SW 1271 (cell line): ENCODE measurements at places on chromosomes 7 and 10.

- DNase-seq = no peak
Measured at GRCh38 chr7:88437132-88437531, 130.4 kb upstream of the STEAP4 start.

DNA sequence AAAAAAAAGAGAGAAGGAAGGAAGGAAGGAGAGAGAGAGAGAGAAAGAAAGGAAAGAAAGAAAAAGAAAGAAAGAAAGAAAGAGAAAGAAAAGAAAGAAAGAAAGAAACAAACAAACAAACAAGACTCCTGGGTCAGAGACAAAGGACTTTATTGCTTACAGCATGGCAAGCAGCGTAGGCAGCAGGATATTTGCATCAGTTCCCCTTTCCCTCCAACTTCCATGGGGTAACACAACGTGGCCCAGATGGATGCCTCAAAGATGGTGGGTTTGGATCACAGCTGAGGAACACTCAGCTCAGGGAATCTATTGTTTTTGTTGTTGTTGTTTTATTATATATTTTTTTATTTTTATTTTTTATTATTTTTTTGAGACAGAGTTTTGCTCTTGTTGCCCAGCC lies 128.5 kb upstream of the VKORC1L1 start:
- no peak for DNase-seq

GRCh38 chr10:3619241-3619640 lies 165.8 kb downstream of the KLF6 start:
- DNase-seq = no peak

GRCh38 chr7:22980422-22980821 lies 33.5 kb downstream of the HYCC1 start:
- peak; percentile 31 for DNase-seq

DNA sequence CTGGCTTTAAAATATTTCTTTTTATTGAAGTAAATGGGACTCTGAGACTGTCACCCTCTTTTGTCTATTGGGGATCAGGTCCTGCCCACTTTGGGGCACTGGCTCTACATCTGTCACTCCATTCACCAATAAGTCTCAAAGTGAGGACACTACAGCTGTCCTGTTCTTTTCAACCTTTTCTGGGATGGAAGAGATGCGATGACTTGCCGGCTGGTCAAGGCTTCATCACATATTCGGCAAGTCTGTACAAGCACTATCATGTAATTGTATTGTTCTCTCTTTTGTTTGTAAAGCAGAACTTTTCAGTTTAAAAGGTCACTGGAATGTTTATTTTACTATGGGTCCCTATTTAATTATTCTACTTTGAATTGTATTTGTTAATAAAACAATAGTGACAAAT lies 17.7 kb upstream of the SP8 start:
- DNase-seq = no peak

DNA sequence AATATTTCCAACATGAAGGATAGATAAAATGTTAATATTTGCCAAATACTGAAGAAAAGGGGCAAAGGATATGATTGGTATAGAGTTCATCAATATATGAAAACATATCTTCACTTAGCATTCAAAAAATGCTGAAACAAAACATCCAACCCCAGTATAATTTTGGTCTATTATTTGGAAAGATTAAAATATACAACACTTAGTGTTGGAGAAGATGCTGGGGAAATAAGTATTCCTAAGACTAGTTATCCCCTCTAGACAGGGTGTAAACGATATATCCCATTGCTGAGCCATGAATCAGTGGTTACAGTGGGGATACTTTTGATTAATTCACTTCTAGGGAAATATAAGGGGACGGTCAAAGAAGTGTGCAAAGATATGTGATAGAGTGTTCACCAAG lies 187.3 kb upstream of the IMMP2L start:
- DNase-seq = no peak

GRCh38 chr10:96387601-96388000 lies 28.8 kb upstream of the OPALIN start:
- no peak for DNase-seq

DNA sequence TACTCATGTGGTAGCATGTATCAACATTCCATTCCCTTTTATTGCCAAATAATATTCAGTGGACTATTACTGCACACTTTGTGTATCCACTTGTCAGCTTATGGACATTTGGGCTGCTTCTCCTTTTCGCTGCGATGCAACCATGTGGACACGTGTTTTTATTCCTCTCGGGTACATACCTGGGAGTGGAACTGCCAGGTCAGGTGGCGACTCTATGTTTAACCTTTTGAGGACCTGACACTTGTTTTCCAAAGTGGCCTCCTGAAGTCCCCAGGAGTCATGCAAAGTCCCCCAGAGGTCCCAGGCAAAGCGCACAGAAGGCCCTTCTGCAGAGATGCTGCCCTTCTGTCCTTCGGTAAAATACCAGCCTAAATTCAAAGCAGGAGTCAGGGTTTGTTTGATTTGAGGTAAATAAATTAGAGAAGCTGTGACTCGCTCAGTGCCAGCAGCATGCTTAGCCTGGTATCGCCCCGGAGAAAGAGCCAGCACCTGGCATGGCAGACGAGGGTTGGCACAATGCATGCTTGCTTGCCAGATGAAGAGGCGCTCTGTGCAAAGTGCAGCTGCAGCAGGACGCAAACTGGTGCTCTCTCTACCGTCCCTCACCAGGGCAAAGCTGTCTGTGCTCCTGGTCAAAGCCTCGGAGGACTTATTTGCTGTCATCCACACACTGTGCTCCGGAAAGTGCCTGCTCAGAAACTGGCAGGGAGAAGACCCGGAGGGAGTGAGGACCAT lies 37.8 kb downstream of the HIPK2 start:
- DNase-seq = no peak

DNA sequence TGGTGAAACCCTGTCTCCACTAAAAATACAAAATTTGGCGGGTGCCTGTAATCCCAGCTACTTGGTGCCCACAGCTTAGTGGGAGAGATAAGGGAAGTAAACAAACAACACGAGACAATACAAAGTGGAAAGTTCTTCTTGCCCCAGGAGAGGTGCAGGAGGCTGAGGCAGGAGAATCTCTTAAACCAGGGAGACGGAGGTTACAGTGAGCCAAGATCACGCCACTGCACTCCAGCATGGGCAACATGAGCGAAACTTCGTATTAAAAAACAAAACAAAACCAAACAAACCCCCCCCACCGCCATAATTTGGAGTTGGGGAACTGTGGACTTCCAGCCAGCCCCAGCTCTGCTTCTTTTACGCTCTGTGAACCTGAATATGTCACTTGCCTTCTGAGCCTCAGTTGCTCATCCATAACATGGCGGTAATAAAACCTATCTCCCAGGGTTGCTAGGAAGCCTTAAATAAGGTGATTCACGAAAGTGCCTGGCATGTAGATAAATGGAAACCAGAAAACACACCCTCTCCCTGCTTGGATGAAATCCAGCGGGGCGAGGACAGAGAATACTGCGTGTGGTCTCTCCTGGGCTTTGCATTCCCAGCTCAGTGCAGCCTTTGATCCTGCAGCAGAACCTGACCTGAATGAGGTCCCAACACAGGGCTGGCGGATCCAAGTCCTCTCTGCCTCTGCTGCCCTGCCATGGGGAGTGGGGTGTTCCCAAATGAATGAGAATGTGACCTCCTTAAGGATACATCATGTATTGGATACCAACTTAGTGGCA lies 10.2 kb downstream of the MLXIPL start:
- DNase-seq = no peak

GRCh38 chr7:99898836-99899235 lies 20.5 kb downstream of the TRIM4 start:
- no peak for DNase-seq

DNA sequence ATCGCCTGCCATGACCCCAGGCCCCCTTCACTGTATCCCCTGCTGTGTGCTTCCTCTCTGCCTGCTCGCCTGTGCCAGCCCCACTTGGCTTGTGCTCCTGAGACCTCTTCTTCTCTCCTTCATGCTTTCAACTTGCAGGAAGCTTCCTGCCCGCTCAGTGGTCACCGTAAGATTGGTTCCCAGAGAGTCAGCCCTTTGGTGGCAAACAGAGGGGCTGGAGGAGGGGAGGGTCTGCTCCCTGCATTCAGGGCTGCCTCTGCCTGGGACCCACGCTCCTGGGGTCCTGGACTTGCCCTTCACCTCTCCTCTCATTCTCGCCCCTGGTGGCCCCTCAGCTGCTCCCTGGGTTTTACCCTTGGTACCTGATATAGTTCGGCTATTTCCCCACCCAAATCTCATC lies 45.8 kb upstream of the ZNF32 start:
- DNase-seq = no peak

DNA sequence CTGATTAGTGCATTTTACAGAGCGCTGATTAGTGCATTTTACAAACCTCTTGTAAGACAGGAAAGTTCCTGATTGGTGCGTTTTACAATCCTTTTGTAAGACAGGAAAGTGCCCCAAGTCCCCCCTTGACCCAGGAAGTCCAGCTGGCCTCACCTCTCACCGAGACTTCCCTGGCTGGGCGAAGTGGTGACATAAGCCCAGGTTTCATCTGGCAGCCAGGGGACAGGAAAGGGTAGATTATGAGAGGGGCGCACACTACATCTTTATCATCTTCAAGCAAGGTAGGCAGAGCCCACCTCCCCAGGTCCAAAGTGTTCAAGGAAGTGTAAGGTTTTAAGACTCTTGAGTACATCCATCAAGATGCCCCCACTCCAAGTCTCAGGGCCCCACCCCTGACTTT lies 5.5 kb upstream of the GDF10 start:
- DNase-seq = no peak

- DNase-seq = no peak
Measured at GRCh38 chr7:114718861-114719260, 203.0 kb upstream of the MDFIC start.

DNA sequence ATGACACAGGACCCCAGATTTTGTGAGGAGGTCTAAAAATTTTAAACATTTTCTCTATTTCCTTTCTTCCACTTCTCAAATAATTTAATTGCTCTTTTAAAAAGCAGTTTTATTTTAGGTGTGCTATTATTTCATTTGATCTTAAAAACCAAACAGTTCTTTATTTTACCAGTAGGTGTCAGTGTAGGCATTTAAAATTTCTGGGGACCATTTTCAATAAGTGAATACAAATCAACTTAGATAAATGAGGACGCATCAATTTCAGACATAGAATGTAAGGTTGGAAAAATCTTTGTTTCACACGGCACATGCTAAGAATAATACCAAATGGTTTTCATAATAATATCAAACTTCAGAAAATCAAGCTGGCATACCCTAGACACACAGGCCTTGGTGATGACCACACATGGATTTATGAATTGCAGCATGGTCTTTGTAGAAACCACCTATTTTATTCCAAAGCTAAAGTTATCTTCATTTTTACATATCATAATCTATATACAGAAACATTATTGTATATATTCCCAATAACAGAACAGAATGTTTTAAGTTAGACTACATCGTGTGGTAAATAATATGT lies 127.6 kb upstream of the SLC26A5 start:
- DNase-seq = peak; percentile 29

DNA sequence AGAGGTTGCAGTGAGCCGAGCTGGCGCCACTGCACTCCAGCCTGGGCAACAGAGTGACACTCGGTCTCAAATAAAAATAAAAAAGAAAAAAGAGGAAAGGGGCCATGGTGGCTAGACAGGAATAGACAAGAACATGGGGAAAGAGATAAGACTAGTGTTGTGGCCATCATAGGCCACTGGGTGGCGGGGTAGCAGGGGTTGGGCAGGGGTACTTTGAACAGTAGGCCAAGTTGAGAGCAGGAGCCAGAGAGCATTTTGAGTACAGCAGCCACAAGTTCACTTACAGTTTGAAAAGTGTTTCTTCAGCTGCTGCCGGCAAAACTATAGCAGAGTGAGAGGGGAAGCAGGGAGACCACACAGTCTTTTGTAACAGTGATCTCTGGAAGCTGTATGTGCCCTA lies 656.0 kb downstream of the CNTNAP2 start:
- DNase-seq = no peak

- no peak for DNase-seq
Measured at GRCh38 chr10:84541289-84541637, 212.9 kb downstream of the CCSER2 start.

DNA sequence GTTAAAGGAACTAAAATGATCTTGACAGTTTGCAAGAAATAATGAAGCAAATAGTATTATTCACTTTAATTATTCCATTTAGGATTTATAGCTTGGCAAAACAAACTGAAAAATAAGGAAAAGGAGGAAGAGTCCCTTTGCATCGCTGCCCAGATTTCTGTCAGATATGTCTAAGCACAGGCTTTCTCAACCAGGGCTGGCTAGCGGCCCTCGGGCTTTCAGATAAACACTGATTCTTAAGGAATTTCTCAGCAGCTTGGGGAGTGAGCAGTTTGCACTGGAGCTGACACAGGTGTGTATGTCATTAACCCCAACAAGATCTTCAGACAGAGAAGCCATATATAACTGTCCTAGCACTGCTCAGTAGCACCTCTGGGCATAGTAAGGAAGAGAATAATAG lies 47.9 kb upstream of the SEMA3D start:
- no peak for DNase-seq

- DNase-seq = peak; percentile 72
Measured at GRCh38 chr7:27917774-27918314, 177.9 kb downstream of the TAX1BP1 start.

- no peak for DNase-seq
Measured at GRCh38 chr10:12177642-12178041, 18.0 kb downstream of the NUDT5 start.

DNA sequence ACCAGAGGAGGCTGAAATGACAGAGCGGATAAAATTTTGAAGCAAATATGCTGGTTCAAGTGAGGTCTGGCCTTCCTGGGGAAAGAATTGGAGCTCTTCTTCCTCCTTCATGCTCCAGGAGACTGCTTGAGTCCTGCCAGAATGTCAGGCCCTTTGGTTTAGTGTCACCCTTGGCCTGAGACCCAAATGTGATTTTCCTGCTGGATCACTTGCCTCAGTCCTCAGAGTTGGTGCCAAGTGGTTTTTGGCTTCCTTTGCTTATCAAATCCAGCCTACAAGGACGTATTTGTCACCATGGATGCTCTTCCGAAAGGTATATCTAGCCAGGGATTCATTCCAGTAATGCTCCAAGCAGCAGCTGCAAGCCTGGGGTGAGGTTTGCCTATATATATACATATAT lies 118.4 kb downstream of the PLPP4 start:
- DNase-seq = no peak

DNA sequence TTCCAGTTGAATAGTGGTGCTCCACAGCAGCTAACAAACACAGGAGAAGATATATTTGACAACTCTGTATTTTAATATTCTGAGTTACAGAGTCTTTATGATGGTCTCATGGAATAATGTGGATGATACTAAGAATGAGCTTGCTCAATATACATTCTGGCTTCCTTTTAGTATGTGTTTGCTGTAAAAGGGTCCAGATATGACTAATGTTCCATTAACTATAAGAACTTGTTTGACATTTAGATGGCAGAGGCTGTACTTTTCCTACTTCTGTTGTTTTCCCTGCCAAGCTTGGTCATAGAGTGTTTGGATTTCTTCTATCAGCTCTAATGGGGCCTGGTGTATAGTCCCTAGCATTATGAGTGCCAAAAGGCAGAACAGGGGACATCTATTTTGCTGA lies 61.5 kb upstream of the GPR22 start:
- DNase-seq = no peak

GRCh38 chr10:130461631-130462030 lies 325.4 kb downstream of the GLRX3 start:
- DNase-seq = no peak

DNA sequence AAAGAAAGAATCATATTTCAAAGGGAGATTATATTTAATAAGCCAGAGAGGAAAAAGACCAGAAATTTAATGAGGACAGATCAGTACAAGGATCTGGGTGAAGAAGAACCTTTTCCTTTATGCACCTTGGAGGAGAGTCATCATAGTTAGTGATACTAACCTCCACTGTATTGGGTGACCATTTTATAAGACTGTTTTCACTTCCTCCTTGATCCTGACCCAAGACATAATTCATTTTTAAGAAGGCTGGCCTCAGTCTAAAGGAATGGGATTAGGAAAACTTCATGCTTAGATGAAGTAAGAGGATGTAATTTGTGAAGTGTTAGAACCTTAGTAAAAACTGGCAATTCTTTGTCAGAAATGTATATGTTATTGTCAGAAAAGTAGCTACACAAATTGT lies 68.6 kb downstream of the ADAM22 start:
- DNase-seq = no peak
